ENCODE measurements at places on chromosomes 11 and 22.
A peak's percentile ranks its signal among the peaks of the same experiment; 100 is the strongest.

DNA sequence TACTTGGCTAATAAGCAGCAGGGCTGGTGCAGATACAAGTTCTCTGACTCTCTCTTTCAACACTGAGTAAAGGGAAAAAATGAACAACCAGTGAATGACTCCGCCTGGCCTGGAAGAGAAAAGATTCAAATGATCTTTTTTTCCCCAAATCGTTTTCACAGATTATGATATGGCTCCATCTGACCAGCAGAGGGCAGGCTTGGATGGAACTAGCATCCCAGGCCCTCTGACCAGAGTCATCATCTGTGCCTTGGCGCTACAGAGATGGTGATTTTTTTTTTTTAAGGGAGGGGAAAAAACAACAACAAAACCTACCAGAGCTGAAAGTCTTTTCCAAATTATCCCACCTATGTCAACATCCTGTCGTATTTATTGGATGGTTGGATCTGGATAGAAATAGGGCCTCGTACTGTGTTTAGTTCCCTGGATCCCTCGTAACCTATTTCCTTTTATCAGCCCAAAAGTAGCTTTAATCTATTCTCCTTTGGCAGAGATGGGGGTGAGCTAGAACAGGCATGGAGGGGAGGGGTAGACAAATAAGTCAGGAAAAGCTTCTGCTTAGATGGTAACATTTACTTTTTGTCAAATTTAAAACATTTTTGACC, 69.7 kb downstream of the PRSS23 start:
- peak; percentile 61 for DNase-seq

- no peak for DNase-seq
These were observed 73.0 kb downstream of the MSANTD4 start for GRCh38 chr11:105948918-105949590.

DNA sequence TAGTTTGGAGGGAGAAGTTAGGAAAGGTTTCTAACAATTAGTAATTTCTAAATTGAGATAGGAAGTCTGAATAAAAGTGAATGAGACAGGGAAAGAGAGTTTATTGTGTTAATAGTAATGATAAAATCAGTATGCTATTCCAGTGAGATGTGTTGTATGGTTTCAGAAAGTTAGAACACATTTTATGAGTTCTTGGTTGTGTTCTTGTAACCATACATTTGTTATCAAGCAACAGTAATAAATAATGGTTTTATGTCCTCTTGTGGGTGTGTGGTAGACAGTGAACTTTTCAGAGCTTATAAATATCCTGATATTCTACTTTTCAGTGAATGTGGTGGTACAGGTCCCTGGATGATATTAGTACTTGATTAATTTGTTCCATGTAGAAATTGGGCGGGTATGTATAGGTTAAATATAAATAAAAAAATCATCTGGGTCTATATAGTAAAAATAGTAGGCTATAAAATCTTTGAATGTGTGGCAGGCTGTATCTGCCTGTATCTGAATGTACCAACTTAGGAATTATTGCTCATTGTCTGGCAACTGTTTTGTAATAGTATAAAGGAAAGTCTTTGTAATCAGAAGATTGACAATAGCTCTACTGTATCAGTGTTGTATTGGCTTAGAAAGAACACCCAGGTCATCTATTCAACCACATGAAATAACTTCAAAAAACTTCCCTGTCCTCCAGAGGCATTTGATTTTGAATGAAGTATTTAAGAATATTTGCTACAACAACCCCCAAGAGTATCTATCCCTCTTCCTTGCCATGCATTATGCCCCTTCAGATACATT, 54.8 kb downstream of the UVRAG start:
- DNase-seq: no peak

DNA sequence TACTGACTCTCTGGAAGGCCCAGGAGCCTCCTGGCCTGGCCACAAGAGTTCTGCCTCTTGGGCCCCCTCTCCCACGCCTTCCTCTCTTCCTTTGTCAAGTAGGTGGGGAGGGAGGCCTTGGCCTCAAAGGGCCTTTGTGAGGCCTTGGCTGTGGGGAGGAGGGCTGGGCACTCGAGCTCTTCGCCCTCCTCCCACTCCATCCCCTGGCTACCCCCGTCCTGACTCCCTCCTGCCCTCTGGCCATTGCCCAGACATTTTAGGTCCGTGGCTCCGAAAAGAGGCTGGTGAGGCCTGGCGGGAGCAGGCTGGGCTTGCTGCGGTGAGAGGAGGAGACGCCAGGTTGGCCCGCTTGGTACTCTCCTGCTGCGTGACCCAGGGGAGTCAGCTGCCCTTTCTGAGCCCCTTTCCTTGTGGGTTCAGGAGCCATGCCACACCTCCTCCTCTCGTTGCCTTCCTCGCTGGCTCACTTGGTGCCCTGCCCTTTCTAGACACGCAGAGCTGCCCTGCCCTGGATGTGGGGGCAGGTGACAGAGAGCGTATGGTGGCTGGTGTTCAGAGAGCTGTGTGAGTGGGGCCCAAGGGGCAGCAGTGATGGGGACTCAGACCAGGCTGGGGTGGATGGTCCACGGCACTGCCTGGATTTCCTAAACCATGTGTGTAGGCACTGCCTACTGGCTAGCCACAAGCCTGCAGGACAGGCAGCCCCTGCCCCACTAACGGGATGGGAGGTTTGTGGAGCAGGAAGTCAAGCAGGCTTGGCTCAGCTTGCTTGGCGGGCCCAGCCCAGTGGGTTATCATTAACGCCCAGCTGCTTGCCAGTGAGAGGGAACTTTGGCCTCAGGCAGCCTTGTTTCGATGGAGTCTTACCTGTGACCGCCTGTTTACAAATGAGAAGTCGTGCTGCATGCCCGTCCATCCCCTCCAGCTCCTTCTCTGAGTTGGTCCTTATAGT, 15.8 kb upstream of the OMP start:
- DNase-seq: no peak

DNA sequence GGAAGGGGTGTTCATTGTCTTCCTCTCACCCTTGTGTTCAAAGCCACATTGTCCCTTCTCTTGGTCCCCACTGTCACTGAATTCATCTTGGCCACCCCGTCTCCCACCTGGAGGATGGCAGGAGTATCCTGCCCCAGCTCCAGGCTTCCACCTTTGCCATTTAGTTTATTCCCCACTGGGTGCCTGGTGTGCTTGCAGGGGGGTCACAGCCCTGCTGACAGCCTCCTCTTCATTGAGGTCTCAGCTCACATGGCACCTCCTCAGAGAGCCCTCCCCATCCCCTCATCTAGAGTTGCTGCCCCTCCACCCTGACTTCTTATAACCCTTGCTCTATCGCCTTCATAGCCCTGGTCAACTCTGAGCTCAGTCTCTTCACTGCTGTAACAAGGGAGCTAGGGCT, 36.6 kb downstream of the KIAA1671 start:
- no peak for DNase-seq

- no peak for DNase-seq
These were observed 22.9 kb downstream of the RPUSD4 start for GRCh38 chr11:126188332-126189108.

GRCh38 chr11:36333468-36333867, 37.4 kb downstream of the PRR5L start:
- DNase-seq: peak; percentile 64

DNA sequence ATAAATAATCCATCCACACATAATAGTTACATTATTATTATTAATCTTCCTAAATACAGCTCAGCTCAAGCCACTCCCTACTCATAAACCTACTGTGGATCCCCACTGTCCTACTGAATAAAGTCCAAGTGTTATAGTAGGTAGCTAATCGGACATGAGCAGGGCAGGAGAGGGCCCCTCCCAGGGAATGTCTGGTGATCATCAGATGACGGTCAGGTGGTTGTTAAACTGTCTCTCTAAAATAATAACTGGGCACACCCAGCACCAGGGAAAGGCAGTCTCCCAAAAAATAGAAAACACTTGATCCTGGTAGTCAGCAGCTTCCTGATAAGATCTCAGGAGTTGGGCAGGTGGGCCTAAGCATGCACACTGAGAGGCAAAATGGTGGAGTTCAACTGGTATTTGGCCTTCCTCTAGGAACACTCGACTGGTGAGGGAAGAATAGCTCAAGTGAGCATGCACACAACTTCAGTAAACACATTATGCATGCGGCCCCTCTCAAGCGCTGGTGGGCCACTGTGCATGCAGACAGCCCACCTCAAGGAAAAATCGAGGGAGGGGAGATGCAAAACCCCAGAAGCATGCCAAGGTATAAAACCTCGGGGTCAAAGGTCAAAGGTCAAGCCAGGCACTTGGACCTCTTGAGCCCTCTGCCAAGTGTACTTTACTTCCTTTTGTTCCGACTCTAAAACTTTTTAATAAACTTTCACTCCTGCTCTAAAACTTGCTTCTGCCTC, 65.0 kb downstream of the LRRC32 start:
- DNase-seq: no peak

DNA sequence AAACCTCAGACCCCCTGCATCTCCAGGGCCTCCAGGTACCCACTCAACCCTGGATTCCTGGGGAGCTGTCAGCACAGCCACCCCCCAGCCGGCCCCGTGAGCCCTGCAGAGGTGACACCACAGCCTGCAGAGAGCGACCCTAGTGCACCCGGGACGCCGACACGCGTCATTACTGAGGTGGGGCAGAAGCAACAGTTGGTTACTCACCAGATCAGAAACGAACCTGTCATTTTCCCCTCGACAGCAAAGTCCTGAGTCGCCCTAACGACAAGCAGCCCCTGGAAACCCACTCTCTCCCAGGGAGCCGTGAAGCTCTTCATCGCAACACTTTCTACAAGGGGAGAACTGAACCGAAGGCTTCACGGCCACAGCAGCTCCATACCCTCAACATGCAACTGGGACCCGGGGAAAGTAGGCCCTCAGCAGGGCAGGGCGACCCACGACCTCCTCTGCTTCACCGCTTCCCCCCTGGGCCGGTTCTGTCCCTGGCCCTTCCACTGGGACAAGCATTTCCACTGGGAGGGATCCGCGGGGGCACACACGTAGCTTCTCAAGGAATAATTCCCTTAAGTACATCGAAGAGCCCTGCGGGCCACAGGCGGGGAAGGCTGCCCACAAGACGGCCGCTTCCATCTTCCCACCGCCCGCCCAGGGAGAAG, 1.6 kb downstream of the BRD1 start:
- DNase-seq: peak; percentile 40

DNA sequence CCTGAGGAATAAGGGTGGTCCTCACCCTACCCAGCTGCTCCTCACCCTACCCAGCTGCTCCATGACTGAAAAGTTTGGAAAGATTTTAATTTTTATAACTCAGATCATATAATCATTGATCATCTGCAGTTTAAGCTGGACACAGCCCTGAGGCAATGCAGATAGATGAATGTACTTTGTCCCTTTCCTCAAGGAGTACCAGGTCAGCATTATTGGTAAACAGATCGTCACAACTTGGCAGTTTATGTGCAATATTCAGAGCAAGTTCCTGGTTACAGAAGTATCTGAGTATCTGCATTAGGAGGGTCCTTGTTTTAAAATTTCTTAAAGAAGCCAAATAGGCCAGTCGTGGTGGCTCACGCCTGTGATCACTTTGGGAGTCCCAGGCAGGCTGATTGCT, 3.6 kb downstream of the TNRC6B start:
- no peak for DNase-seq

GRCh38 chr22:22061085-22062077, 78.8 kb upstream of the TOP3B start:
- peak; percentile 90 for DNase-seq

- no peak for DNase-seq
These were observed 73.5 kb downstream of the KCNA4 start for GRCh38 chr11:29943347-29943746.

- DNase-seq: no peak
These were observed 583.3 kb upstream of the TENM4 start for GRCh38 chr11:80024119-80024518.

Measured in fibroblast of skin of right quadriceps (primary cell).